ENCODE measurements at places on chromosomes 16 and 17.

DNA sequence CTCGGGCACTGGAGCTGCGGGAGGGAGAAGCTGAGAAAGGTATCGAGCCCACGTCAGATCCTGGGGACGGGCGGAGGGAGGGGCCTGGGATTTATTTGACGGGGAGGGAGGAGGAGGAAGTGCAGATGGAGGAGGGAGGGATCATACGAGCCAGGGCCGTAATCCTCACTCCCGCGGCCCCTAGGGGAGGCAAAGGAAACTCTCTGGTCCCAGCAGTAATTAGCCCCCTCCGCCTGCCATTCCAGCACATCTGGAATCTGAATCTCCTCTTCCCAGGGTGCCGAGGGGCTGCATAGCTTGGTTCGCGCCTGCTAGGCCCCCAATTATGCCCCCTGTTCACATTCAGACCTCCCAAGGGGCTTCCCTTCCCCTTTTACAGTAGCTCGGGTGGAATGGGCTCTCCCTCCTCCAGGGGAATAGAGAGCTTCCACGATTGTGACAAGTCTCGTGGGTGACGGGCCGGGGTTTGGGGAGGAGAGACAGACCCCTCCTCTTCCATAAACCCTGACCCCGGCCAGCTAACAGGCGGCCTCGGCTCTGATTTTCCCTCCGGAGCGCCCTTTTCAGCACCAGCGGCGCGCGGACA is at the start of gene SEZ6L2:
SEZ6L2 (minus strand) TSS at position 35 of the 586 bp plus-strand sequence. CDS start 531 bp downstream, outside the sequence.
- DNase-seq = no peak

- DNase-seq = no peak
These were observed 23.0 kb downstream of the MAPK8IP3 start for GRCh38 chr16:1729026-1729425.

DNA sequence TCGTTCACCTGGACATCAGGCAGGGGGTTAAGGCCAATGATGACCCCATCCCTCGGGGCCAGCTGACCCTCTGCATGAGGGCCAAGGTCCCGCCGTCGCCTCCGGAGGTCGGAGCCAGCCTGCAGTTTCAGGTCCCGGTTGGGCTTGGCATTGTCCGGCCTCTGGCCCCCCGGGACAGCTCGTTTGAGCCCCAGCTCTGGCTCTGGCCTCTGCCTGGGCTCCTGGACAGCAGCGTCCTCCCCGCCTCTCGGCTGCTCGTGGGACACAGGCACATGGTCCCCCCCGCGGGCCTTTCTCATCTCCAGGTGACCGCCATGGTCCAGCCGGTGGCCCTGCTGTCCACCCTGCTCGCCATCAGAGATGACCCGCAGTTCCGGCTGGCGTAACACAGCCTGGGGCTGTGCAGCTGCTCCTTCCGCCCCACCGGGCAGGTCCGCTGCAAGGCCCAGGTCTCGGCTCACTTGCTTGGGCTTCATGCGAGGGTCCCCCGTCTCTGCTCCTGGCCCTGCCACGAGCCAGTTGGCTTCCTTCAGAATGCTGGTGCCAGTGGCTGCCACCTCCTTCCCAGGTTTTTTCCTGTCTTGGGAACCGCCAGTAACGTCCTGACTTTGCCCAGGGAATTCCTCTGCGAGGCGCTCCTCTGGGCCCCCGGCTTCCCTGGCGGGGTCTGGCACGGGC is 6.7 kb downstream of the NDUFAF8 start:
- no peak for DNase-seq

DNA sequence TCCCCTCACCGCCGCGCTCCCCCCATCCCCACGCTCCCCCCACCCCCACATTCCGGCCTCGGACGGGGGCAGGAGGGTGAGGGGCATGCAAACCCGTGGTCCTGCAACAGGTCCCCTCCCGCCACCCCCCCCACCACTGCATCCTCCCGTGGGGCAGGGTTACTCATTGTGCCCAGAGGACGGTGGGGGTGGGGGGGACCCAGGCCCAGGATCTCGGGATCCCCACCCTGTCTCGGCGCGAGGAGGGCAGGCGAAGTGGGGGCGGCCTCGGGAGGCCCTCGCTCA is 8.5 kb downstream of the SLC22A31 start:
- no peak for DNase-seq

DNA sequence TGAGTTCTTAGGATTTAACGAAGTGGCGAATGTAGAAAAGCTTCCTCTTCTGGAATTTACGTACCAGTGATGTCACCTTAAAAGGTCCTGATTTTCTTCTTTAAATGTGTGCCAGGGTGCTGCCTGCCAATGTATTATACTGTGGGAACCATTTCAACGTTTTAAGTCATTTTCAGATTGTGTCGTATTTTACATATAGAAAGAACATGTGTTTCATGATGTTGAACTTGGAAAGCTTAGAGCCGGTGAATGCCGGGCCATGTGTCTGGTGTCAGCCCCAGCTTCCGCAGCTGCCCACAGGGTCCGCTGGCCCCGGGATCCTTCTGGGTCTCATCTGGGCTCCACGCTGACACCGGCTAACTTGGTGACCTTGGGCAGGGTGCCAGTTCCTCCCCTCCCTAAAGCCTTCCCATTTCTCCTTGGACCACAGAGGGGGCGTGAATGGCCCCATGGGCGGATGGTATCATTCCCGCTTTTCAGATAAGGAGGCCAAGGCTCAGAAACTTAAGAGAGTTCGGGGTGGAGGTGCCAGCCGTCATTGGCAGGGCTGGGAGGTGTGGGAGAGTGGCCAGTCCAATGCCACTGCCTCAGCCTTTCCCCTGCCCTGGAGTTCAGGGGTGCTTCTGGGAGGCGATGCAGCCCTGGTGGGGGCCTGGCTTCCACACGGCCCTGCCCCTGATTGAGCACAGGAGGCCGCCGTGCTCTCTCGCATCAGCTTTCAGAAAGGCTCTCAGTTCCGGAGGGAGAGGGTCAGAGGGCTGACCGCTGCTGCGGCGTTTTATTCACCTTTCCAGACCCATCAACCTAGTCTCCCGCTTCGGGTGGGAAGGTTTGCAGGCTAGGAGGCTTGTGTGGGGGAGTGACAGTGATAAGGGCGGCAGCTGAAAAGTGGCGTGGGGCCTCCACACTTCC is 68.8 kb upstream of the CIBAR2 start:
- DNase-seq = no peak

DNA sequence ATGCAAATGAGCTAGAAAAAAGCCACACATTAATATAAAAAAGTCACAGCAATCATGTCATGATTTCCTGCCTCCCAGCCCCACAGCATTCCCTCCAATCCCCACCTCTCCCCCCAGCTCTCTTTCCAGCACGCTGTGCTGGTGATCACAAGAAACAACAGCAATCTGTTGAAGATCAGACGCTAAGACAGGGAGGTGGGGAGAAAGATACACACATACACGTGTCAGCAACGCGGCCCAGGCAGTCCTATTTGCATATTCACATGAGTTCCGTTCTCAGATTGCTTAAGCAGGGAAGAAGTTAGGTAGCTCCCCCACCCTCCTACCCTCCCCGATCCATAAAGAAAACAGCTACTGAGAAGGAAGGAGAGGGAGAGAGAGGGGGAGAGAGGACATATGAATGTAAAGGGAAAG is 405.5 kb upstream of the PSMD7 start:
- DNase-seq = no peak

GRCh38 chr17:8837563-8838075 is 29.9 kb downstream of the PIK3R6 start:
- no peak for DNase-seq

DNA sequence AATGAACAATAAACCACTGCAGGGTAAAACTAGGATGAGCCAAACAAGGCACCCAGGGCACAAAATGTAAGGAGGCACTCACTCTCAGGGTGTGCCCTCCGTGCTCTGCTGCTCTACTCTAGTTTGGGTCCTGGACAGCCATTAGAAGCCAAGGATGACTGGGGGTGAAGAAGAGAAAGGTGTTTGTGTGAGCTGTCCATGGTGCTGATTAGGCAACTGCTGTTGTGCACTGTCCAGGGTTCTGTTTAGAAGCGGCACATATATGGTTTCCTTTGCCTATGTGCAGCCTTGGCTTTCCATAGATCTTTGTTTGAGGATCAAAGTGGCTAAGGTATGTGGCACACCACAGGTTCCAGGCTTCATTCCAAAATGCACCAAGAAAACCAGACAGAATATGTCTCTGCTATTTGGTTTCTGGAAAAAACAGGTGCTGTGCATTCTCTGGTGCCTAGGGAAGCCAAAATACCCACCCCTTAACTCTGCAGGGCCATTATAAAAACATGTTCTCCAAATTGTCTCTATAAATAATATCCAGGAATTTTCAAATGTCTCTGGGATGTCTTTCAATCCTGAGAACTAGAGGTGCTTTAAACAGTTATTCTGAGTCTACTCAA is 123.5 kb downstream of the CBLN1 start:
- DNase-seq = no peak

DNA sequence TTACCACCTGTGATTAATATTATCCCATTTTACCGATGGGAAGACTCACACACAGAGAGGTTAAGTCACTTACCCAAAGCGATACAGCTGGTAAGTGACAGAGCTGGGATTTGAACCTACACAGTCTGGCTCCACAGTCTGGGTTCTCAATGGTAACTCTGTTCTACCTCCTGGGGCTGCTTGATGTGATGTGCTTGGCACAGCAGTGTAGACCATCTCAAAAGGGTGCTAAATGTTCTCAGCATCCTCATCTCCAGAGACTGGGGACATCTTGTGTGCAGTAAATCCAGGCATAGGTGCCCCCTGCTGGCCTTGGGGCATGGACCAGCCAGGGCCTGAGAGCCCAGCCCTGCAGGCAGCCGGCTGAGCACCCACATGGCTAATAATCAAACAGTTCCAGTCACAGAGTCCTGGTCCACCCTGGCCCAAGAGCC is 15.4 kb upstream of the KATNB1 start:
- DNase-seq = peak; percentile 41

DNA sequence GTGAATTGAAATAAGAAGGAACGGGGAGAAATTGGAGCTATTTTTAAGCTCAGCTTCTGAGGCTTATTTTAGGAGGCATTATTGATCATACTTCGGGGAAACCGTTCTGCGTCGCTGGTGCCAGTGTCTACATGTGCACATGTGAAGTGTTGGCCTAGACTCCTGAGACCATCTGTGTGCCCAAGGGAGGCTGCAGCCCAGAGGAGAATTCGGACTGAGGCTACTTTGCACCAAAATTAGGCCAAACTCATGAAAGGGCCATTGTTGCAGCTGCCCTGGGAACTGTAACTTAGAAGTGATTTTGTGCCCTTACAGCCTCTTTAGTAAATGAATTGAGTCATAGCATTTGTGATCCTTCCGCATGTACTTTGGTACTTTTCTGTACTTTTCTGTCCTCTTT is 102.0 kb upstream of the NOL11 start:
- DNase-seq = no peak

DNA sequence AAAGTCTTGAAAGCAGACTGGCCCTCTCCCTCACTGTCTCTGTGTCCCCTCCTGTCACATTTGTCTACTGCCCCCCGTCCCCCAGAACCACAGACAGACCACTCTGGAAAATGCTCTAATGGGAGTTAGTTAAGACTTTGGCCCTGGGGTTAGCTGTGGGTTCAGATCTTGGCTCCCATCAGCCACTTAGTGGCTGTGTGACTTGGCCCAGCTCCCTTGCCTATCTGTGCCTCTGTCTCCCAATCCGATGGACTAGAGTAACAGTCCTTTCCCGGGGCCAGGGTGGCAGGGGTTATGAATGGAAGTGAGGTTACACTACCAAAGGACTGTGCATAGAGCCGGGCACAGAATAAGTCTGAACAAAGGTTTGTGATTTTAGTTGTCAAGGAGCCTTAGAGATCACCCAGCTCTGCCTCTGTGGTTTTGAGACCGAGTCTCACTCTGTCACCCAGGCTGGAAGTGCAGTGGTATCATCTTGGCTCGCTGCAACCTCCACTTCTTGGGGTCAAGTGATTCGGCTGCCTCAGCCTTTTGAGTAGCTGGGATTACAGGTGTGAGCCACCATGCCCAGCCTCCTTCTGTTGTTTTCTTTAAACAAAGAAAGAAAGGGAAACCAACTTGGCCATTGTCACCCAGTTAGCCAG is 23.7 kb downstream of the PPL start:
- DNase-seq = no peak

DNA sequence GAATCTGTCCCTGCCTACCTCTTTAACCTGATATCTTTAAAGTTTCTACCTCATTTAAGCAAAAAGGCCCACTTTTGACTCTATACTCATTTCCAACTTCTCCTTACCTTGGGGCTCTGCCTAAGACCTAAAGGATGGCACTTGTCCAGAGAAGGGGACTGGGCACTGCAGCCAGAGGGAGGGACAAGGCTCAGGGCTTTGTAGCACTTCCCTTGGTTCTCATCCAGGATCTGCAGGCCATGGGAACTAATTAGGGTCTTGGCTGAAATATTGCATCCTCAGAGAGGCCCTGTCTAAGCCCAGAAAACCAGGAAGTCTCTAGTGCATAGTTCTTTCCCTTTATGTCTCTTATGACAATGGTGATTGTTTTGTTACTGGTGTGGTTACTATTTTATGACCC is 37.3 kb downstream of the IRX5 start:
- DNase-seq = no peak

GRCh38 chr17:13775450-13775849 is 173.7 kb upstream of the HS3ST3A1 start:
- no peak for DNase-seq

GRCh38 chr16:8828541-8829165 is 31.0 kb downstream of the PMM2 start:
- no peak for DNase-seq

DNA sequence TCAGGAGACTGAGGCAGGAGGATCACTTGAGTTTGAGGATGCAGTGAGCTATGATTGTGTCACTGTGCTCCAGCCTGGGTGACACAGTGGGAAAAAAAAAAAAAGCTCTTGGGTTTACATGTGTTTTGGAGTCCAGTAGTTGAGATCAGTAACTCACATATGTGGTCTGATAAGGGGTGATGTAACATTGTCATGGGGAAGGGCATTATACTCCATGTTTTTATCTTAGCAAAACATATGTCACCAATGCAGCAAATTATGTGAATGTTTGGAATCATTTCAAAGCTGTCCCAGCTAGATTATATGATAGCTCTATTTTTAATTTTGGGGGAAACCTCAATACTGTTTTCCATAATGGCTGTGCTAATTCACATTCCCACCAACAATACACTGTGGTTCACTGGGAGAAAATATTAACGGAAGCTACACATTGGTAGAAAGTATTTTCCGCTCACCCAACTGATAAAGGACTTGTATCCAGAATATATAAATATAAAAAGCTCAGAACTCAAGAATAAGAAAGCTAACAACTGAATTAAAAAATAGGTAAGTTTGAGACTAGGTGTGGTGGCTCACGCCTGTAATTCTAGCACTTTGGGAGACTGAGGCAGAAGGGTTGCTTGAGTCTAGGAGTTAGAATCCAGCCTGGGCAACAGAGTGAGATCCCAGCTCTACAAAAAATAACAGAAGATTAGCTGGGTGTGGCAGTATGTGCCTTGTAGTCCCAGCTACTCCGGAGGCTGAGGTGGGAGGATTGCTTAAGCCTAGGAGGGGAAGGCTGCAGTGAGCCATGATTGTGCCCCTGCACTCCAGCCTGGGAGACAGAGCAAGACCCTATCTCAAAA is 224.1 kb upstream of the TBX2 start:
- DNase-seq = no peak

- DNase-seq = no peak
These were observed 364.4 kb downstream of the C16orf95 start for GRCh38 chr16:86952769-86953168.

- DNase-seq = peak; percentile 22
These were observed 47.2 kb downstream of the HOXB1 start for GRCh38 chr17:48483471-48484131.

GRCh38 chr16:50489182-50489581 is 59.0 kb upstream of the NKD1 start:
- no peak for DNase-seq

GRCh38 chr16:67822511-67822910 is 15.8 kb downstream of the TSNAXIP1 start:
- no peak for DNase-seq

- no peak for DNase-seq
These were observed 8.5 kb upstream of the HOXB9 start for GRCh38 chr17:48634493-48635208.

Data from activated T-cell treated with anti-CD3 and anti-CD28 coated beads, Interleukin-2, amount 50 U/mL, for 1 hour (primary cell).